ENCODE measurements at places on chromosomes 13 and 19.
A peak's percentile ranks its signal among the peaks of the same experiment; 100 is the strongest.

DNA sequence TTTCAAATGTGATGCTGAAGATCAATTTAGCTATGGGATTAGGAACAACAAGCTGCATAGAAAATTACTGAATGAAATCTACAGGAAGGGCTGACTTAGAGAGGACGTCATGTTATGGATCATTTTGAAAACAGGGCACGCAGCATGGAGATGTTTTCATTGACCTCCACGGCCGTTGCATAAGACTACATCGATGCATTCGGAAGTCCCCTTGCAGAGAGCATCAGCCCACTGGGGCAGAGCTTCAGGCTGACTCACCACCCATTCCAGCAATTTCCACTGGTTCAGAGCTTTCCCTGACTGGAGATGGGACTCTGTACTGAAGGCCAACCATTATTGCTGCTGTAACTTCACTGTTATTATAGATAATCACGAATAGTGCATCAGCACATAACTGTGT, 305.3 kb downstream of the IRS2 start:
- no peak for DNase-seq

DNA sequence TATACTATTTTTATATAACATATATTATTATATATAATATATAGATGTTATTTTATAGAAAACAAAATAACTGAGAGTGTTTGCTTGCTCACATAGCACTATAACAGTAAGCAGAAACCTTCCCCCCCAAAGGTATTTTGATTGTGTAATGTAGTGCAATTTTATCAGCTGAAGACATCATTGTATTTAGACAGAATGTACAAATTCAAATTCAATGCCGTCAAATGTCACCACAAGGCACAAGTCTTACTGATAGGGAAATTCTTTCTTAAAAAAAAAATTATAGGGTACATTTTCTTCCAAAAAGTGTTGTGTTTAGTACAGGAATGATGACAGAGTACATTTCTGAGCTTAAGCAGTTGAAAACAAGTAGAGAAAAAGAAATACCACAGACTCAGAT, 1147.1 kb upstream of the SPRY2 start:
- DNase-seq: no peak

- no peak for DNase-seq
These were observed 14.7 kb downstream of the CDX2 start for GRCh38 chr13:27954406-27954851.

- no peak for DNase-seq
These were observed 27.6 kb upstream of the ATXN8OS start for GRCh38 chr13:70080012-70080411.

DNA sequence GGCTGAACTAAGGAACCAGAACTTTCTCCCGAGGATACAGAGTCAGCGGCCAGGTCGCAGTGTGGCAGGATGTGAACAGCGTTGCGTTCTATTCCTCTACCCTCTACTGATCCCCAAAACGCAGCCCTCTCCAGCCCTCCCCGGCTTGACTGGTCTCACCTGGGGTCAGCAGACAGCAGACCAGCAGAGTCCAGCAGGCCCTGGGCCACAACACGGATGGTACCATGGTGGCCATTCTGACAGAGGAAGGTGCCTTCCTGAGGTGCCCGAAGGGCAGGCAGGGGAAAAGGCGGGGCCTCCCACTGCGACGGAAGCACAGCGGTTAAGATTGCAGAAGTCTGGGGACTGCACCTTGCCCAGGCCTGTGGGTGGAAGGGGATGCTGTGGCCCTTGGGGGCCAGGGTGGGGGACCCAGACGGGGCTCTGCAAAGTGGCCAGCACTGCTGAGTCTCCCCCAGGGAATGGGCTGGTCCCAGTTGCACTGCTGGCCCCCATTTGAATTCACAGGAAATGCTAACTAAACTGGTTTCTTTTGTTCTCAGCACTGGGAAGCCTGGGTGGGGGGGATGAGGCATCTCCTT, at the start of gene ICAM3:
Gene ICAM3 (minus strand): TSS at position 245 of the 581 bp plus-strand sequence. CDS start 10 bp downstream, at position 235.
- DNase-seq: peak; percentile 32

- no peak for DNase-seq
These were observed 35.9 kb upstream of the MAB21L1 start for GRCh38 chr13:35512271-35512920.

DNA sequence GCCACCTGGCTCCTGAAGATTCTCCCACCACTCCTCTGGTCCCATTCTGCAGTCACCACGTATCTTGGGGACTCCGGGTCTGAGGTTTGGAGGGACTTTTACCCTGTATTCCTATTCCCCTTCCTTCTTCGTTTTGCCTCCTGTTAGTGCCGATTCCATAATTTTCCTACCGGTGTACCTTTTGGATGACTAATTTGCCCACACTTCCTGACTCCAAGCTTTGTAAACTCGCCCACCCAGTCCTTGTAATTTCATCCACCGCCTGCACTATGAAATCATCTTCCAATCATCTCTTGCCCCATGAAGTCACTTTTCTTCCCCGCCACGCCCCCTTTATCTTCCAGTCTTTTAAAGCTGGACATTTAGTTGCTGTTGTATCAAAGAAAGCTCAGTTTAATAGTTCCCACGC, 572 bp downstream of the UCHL3 start:
- DNase-seq: no peak

- DNase-seq: no peak
These were observed 448 bp upstream of the ZNF543 start for GRCh38 chr19:57319869-57320179.

- no peak for DNase-seq
These were observed 64.9 kb downstream of the RFC3 start for GRCh38 chr13:33882804-33883203.

GRCh38 chr19:6440905-6441304, 7.3 kb upstream of the SLC25A41 start:
- no peak for DNase-seq

GRCh38 chr13:58744686-58745085, 1113.1 kb downstream of the PCDH17 start:
- DNase-seq: no peak
